CD4-positive, alpha-beta T cell treated with Interleukin-17A for 4 hours (primary cell): ENCODE measurements at places on chromosomes 7 and 10.

DNA sequence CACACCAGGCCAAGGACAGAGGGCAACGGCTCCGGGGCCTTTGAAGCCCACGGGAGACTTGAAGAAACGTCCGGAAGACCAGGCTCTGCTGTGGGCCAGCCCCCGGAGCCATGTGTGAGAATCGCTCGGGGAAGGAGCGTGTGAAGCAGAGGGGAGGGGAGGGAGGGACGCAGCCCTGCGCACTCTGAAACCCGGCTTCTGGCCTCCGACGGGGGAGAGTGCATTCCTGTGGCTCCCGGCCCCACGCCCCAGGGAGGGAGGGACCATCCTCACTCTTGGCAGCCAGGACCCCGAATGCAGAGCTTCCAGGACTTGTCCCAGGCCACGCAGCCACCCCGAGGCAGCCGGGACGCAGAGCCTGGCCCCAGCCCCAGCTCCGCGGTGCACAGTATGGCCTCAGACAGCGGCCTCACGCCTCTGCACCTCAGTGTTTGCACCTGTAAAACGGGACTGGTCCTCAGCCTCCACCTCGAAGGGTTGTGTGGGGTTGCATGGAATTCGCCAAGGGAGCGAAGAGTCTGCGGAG lies 67.4 kb downstream of the PDGFA start:
- DNase-seq = no peak

GRCh38 chr10:69801094-69801433 lies 642 bp upstream of the COL13A1 start:
- DNase-seq = peak; percentile 10

- no peak for DNase-seq
Observed at GRCh38 chr7:154578336-154578735, 424.6 kb downstream of the PAXIP1 start.

GRCh38 chr7:123552641-123553040 lies 5.0 kb downstream of the NDUFA5 start:
- DNase-seq = no peak

DNA sequence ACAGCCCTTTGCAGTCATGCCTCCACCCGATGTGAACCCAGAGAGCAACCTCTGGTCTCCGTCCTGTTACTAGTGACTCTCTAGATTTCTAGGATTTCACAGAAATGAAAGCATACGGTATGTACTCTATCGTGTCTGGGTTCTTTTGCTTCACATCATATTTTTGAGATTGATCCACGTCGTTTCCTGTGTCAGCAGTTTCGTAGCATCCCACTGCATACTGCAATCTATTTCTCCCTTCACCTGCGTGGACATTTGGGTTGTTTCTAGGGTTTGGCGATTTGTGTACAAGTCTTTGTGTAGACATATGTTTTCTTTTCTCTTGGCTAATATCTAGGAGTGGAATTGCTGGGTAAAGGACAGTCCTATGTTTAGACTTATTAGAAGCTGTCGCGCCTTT lies 119.8 kb upstream of the PCBD1 start:
- no peak for DNase-seq

DNA sequence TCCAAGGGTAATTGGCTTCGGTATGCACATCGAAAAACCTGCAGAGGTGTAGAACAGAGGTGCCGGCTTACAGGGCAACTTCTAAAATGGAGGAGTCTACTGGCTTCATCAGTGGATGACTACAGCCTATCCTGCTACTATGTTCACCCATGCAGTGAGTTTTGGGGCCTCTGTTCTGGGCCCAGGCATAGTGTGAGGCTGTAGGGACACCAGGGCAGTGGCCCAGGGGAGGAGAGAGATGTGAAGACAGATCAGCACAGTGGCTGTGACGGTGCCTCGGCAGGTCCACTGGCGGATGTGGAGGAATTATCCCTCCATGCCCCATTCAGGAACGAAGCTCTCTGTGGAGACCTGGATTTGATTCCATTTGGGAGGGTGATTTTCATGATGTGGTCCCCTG lies 235.3 kb upstream of the MKI67 start:
- DNase-seq = no peak

GRCh38 chr10:102870221-102870620 lies 951 bp downstream of the AS3MT start:
- DNase-seq = no peak

- DNase-seq = no peak
Observed at GRCh38 chr7:87223666-87224065, 4.1 kb upstream of the TMEM243 start.

GRCh38 chr10:98006266-98006665 lies 24.2 kb downstream of the CRTAC1 start:
- no peak for DNase-seq

GRCh38 chr7:107157091-107157490 lies 11.7 kb upstream of the HBP1 start:
- no peak for DNase-seq

- DNase-seq = no peak
Observed at GRCh38 chr7:37494926-37495325, 46.3 kb upstream of the ELMO1 start.

DNA sequence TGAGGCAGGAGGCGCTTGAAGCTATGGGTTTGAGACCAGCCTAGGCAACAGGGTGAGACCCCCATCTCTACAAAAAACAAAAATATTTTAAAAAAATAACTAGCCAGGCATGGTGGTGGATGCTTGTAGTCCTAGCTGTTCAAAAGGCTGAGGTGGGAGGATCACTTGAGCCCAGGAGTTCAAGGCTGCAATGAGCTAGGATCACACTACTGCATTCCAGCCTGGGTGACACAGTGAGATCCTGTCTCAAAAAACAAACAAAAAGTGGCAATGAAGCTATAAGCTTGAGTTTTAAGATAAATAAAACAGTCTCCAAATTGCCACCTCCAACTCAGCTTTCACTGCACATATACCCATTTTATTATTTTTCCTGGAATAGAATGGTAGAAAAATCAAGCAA lies 281.3 kb downstream of the IPMK start:
- no peak for DNase-seq

- DNase-seq = no peak
Observed at GRCh38 chr10:103472005-103472404, 7.0 kb downstream of the CALHM3 start.

- peak; percentile 85 for DNase-seq
Observed at GRCh38 chr10:101569622-101570427, 18.2 kb downstream of the POLL start.

GRCh38 chr10:52368725-52369124 lies 54.6 kb downstream of the DKK1 start:
- no peak for DNase-seq

- DNase-seq = no peak
Observed at GRCh38 chr7:112006071-112006470, 200.1 kb downstream of the DOCK4 start.

GRCh38 chr7:151824373-151824933 lies 52.5 kb downstream of the PRKAG2 start:
- no peak for DNase-seq

GRCh38 chr7:13169356-13169755 lies 481.9 kb downstream of the ARL4A start:
- DNase-seq = no peak

DNA sequence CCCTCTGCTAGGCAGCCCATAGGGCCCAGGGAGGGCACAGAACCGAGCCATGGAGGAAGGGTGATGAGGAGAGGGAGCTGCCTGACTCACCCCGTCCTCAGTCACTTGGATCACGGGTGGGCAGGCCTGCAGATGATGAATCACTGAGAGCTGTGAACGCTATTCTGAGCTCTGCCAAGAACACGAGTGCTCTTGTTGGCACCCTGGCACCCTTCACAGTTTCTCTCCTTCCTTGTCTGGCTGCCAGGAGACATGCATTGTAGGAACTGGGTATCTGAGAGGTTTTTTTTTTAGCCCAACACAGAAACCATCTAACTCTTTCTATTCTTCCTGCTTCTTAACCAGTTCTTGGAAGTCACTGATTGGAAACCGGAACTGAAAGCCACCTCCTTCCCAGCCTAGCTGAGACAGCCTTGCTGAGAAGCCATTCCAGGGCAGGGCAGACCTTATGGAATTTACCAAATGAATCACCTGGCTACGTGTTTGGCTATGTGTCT lies 82.1 kb downstream of the SLC37A3 start:
- no peak for DNase-seq

DNA sequence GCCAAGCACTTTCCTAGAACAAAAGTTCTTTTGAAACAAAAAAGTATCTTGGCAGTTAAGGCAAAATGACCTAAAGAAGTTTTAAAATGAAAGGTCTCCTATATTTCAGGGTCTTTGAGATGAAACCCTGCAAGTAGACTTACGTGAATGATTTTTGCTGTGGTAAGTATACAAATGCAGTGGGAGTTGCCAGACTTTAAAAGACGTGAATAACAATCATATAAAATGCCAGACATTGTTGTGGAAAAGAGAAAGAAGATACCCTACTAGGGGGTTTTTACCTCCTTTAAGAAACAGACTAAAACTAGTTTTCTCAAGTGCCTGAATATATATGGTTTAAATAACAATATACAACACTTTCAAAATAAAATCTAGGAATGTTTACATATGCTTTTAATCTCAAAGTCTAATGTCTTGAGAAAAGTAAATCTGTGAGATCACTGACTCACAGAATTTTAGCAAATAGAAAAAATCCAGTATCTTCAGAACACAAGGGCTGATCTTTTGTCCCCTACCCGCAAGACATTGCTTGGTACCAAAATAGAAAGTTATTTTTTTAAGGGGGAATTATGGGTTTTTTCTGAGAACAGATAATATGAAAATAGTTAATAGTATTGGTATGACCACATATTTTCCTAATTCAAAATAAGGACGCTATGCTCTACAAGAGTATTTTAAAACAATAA lies 29.5 kb downstream of the LRRC17 start:
- DNase-seq = no peak

- DNase-seq = no peak
Observed at GRCh38 chr10:27646604-27647175, 98.9 kb downstream of the MKX start.

GRCh38 chr10:14587540-14588083 lies 187.1 kb downstream of the FAM107B start:
- DNase-seq = no peak

DNA sequence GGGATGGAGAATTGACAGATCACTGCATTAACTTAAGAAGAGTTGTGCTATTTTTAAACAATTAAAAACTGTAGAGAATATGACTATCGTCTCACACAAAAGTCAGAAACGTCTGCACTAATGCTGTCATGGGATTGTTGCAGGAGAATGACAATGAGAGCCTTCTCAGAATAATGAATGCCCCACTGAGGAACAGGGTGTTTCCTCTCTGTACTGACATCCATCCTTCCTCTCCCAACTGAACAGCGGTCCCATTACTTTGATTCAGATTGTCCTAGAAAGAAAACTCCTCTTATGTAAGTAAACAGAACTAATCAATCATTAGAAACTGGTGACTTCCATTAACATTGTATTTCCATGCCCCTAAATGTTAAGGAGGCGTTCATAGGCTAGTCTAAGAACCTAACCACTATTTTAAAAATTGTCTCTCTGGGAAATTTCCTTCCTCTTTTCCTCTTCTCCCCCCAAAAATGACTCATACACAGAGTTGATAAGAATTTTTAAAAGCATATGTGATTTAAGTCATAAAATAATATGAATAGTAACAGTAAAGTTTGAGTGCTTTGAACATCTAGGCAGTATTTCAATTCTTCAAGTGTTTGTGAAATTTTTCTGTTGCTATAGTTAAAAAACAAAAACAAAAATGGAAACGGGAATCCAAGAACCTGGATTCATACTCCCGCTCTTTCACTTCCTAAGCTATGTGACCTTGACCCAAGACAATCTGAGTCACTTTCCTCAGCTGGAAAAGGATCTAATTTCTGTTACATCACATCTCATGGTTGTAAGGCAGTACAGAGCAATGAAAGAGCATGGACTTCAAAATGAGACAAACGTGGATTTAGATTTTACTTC lies 12.7 kb upstream of the MACC1 start:
- DNase-seq = no peak

GRCh38 chr7:78497728-78498427 lies 699.3 kb downstream of the PHTF2 start:
- DNase-seq = no peak

DNA sequence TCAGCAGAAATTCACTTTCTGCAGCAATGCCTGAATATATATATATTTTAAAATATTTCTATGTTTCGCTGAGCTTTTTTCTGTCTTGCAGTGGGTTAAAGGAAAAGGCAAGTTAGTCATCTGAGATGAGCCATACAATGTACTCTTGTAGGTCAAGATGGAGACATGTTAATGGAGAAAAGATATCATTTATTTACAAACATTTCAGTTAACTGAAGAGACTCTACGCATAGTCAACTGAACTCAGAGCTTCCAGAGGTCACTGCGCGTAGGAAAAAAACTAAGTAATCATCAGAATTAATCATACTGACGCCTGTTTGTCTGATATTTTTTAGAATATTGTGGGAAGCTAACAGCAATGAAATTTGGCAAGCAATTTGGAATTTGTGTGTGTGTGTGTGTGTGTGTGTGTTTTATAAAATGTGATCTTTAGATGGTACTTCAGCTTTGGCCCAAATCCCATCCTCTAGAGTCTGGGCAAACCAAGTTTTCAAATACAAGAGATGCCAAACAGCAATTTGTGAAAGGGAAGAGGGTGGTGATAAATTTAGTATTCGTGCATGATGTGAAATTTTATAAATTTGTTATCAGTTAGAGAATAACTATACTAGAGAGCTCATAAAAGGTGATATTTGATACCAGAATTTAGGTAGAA lies 193.9 kb upstream of the AGR3 start:
- DNase-seq = no peak

- DNase-seq = no peak
Observed at GRCh38 chr7:42414028-42414427, 177.0 kb upstream of the GLI3 start.

- DNase-seq = no peak
Observed at GRCh38 chr10:77461636-77462296, 175.8 kb downstream of the KCNMA1 start.

DNA sequence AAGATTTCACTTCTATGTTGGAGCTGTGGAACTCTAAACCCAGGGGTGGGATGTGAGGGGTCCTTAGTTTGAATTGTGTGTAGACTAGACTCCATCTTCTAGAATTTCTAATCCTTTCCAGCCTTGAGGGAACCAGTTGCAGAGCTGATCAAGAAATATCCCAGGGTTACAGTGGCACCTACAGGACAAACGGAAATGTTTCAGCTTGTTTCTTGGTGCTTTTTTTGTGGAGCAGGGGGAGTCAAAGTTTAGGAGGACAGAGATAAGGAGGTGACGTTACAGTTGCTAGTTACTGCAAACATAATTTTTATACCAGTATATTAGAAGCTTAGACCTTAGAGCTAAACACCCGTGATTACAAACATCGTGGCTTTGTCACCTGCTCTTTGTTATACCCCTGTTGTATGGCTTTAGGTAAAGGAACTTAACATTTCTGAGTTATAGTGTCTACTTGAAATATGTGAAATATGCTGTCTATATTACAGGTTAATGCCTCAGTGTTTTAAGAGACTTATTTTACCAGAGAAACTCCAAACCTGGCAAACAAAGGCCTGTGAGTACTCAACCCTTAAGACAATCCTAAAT lies 84.5 kb upstream of the DYNC1I1 start:
- DNase-seq = no peak
